NCI-H1930 (cell line): ENCODE measurements at places on chromosomes 13 and 19.
A peak's percentile ranks its signal among the peaks of the same experiment; 100 is the strongest.

- DNase-seq, result peak; percentile 72
These were observed 12.8 kb upstream of the ZNF682 start for GRCh38 chr19:20051841-20052768.

DNA sequence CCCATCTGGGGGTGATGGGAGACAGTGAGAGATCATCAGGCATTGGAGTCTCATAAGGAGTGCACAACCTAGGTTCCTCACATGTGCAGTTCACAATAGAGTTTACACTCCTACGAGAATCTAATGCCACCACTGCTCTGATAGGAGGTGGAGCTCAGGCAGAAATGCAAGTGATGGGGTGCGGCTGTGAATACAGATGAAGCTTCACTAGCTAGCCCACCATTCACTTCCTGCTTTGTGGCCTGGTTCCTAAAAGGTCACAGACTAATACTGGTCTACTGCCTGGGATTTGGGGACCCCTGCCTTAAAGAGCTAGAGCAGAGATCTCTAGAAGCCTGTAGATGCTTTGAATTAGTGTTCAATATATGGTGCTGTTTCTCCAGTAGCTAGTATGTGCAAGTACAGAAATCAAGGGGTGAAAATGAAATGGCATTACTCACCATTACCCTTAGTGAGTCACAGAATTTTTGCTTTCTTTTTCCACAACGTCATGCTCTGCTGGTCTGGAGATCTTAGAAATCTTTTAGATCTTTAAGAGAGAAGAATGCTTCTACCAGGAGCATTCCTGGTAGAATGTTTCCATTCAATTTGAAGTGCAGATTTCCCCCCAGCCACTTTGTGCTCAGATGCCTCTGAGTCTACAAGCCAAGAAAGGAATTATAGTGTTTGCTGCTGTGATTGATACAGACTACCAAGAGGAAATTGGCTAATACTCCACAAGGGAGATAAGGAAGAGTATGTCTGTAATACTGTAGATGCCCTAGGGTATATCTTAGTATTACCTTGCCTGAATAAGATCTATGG lies 2301.2 kb downstream of the PCDH9 start:
- DNase-seq, result no peak

- DNase-seq, result no peak
These were observed 66.1 kb downstream of the ZNF93 start for GRCh38 chr19:19966862-19967261.

GRCh38 chr19:53892981-53893325 lies 11.0 kb downstream of the PRKCG start:
- no peak for DNase-seq

GRCh38 chr13:106329941-106330340 lies 205.5 kb downstream of the EFNB2 start:
- DNase-seq, result no peak

- DNase-seq, result no peak
These were observed 2.6 kb downstream of the LHB start for GRCh38 chr19:49014123-49014869.

- no peak for DNase-seq
These were observed 23.8 kb upstream of the PEPD start for GRCh38 chr19:33545217-33545981.

GRCh38 chr19:19944583-19944880 lies 43.8 kb downstream of the ZNF93 start:
- no peak for DNase-seq

DNA sequence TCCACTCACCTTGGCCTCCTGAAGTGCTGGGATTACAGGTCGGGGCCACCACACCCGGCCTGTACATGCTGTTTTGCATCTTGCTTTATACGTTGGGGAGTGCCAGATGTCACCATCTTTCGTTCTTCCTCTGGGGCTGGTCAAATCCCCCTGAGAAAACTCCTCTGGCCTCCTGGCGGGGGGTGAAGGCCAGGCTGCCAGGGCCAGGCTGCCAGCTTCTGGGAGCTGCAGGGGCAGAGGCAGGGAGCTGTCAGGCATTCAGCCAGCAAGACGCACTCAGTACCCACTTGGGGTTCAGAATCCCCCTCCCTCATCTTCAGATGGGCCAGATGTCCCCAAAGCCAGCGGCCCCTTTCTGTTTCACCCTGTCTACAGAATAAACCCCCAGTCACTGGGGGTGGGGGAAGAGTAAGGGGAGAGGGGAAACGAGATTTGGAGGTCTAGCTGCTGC lies 16.1 kb downstream of the ZSWIM9 start:
- no peak for DNase-seq

GRCh38 chr13:56735537-56735942 lies 405.2 kb upstream of the PRR20A start:
- no peak for DNase-seq

- DNase-seq, result no peak
These were observed 30.8 kb downstream of the CCNE1 start for GRCh38 chr19:29842471-29843179.

DNA sequence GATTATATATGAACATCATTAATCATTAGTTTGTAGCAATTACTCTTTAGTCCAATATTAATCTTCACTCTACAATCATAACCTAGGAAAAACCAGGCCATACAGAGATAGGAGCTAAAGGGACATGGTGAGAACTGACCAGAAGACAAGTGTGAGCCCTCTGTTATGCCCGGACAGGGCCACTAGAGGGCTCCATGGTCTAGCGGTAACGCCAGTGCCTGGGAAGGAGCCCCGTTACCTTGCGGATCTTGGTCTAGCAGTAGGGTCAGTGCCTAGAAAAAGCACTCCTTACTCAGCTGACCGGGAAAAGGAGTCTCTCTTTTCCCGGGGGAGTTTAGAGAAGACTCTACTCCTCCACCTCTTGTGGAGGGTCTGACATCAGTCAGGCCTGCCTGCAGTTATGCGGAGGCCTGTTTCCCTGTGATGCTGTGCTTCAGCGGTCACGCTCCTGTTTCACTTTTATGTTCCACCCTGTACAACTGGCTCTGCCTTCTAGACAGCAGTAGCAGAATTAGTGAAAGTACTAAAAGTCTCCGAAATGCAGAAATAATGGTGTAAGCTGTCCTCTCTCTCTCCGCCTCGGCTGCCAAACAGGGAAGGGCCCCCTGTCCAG lies 13.8 kb downstream of the OR7D4 start:
- DNase-seq, result peak; percentile 39
